Aorta (tissue), 5 donors: ENCODE measurements at places on chromosomes 4 and X. TPM values are rescaled to one million over a fixed set of nuclear protein-coding genes. Genes with fewer than 3 reads are reported as not detected.

- H3K27me3 ChIP-seq, result no peaks in the 10 kb centered on the region
- no peak for DNase-seq
- peaks cover 3% of the 10 kb centered on the region for H3K4me1 ChIP-seq
- H3K27ac ChIP-seq, result no peak overlapping the region
- no peak overlapping the region for H3K4me3 ChIP-seq
These were observed 138.9 kb upstream of the MID1 start for GRCh38 chrX:10759141-10759799.

DNA sequence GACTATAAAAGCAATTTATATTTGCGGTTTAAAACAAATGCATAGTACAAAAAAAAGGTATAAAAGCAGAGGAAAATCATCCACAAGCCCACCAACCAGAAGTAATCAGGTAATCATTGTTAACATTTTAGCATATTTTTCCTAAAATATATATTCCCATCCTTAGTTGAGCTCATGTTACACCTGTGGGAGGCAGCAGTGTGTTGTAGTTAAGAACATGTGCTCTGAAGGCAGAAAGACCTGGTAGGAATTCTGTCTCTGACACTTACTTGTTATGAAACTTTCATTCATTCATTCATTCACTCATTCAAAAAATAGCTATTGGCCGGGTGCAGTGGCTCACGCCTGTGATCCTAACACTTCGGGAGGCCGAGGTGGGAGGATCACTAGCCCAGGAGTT is 15.4 kb upstream of the CDKL5 start:
- no peak overlapping the region for H3K4me3 ChIP-seq
- no peak for DNase-seq
- no peaks in the 10 kb centered on the region for H3K27me3 ChIP-seq
- no peaks in the 10 kb centered on the region for H3K36me3 ChIP-seq
- H3K4me1 ChIP-seq, result no peaks in the 10 kb centered on the region

DNA sequence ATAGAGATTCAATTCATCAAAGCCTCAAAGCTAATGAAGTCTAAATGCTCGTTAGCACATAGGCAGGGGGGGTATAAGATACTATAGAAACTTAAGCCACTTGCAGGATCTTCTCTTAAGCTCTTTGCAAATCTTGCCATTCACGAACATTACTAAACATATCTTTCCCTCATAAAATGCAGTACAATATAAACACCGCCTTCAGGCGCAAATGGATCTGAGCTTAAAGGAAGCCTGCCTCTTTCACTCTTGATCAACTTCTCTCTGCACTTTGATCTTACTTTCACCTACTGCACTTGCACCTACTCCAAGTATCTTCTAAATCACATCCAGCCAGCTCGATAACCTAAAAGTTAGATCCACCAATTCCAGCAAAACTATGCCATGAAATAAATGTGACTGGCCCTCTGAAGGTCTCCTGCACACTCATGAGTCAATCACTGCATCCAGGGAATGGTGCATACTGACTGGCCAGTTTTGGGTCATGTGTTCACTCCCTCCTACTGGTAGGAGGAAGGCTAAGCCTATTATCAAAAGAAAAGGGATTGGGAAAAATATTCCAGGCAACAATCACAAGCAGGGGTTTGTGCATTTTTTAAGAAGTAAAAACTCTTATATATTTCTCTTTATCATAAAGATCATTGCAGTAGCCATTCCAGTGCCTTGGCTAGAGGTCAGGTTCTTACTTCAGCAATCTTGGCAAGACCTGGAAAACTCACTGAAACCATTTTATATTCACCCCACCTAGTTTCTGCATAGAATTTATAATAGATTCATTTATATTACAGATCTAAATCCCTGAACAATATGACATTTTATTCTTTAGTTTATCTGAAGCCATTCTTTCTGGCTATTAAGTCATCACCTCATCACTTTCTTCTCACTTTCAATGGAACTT is 222.0 kb downstream of the PPP3CA start:
- no peak overlapping the region for H3K4me3 ChIP-seq
- H3K4me1 ChIP-seq, result no peaks in the 10 kb centered on the region
- no peak overlapping the region for H3K27ac ChIP-seq
- no peaks in the 10 kb centered on the region for H3K27me3 ChIP-seq

UGT2A2 gene
- total RNA-seq, result not detected
